ENCODE measurements at places on chromosomes 3 and 15. TPM values are rescaled to one million over a fixed set of nuclear protein-coding genes. Genes with fewer than 3 reads are reported as not detected.
A peak's percentile ranks its signal among the peaks of the same experiment; 100 is the strongest.

RBP2 gene
- total RNA-seq: not detected

CD276 gene
- 178 TPM for total RNA-seq

NRROS gene
- 0.72 TPM for total RNA-seq

TRH gene
- 0.13 TPM for total RNA-seq

MAP6D1 gene
- 6.4 TPM for total RNA-seq

DNA sequence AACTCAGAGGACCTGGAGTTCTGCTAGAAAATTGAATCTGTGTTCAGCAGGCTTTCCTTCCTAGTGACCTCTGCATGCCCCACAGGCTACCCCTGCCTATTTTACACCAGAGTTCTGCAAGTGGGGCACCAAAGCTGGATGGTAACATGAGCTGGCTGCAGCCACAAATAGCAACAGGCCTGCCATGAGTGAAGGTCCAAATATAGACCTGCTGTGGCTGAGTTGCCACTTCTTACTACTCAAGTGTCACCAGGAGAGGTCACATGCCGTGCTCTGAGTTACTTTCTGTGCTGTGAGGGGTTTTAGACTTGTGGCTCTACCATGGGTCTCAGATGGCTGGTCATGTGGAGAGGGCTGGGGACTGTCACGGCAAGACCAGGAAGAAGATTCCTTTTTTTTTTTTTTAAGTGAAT lies at the start of gene FSD2:
Gene FSD2 (minus strand): TSS at position 76 of the 413 bp plus-strand sequence. CDS start 18,679 bp downstream, outside the sequence.
- no peak for DNase-seq

GRCh38 chr3:141105828-141106628 lies 54.9 kb downstream of the SPSB4 start:
- no peak for DNase-seq

DNA sequence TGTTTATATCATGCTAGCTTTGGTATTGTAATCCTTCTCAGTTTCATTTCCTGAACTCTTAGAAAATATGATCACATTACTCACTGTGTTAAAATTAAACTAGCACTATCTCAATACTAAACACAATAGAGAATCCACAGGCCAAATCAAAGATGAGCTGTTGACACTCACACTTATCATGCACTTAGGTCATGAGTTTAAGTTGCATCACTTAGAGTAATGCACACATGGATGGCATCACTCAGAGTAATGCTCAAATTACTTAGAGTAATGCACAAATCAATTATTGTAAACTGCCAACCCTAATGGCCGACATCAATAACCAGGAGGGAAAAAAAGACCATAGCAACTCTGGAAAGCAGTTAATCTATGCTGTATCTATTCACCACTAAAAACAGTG lies 40.0 kb upstream of the MCF2L2 start:
- DNase-seq: no peak

DNA sequence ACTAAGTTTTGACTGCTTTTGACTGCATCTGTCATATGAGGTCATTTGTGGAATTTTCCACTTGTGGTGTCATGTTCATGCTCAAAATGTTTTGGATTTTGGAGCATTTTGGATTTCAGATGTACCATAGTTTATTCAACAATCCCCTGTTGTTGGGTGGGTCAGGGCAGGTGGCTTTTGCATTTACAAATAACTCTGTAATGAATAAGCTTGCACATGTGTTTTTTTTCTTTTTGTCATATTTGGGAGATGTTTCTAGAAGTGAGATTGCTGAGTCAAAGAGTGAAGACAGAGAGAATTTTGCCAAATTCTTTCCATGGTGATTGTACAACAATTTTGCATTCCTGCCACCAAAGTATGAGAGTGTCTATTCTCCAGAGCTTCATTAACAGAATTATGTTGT lies 62.4 kb upstream of the ADPGK start:
- DNase-seq: no peak

- no peak for DNase-seq
These were observed 41.0 kb downstream of the FLNB start for GRCh38 chr3:58049143-58049785.

- DNase-seq: no peak
These were observed 786.6 kb upstream of the DPPA4 start for GRCh38 chr3:110123946-110124345.

GRCh38 chr3:169278092-169278491 lies 385.4 kb downstream of the MECOM start:
- no peak for DNase-seq

GRCh38 chr3:39013289-39013688 lies 38.5 kb downstream of the SCN11A start:
- DNase-seq: no peak

GRCh38 chr3:127462111-127462655 lies 128.3 kb downstream of the TPRA1 start:
- no peak for DNase-seq

DNA sequence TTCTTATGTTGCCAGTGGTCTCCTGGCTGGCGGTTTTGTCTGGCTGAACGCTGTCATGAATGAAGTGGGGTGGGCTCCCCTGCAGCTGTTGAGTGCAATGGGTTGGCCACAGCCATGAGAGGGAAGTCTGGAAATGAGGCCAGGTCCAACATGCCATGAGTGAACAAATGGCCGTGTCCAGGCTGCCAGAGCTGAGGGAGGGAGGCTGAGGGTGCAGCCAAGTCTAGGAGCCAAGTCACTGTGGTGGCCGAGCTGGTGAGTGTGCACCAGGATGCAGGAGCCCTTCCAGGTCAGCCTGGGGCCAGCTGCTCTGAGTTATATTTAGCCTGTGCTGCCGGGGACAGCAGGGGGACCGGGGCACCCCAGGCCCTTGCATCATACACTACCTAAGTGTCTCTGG lies 24.7 kb upstream of the PRR23E start:
- DNase-seq: no peak

DNA sequence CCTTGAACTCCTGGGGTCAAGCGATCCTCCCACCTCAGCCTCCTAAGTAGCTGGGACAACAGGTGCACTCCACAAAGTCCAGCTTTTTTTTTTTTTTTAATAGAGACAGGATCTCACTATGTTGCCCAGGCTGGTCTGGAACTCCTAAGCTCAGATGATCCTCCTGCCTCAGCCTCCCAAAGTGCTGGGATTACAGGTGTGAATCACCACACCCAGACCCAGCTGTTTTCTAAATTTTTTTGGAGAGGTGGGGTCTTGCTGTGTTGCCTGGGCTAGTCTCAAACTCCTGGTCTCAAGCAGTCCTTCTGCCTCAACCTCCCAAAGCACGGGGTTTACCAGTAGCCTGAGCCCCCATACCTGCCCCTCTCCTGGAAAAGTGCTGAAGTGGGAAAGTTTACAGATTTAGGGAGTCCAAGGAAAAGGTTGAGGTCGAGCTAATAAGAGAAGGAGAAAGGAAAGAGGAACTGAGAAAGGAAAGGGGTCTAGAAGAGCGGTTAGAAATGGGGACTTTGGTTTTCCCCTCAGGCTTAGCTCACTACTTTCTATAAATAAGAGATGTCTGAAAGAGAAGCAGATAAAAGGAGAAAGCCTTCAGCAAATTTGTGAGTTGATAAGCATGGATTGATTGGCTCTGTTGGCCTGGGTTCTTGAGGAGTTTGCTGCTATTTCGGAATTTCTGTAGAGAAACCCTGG lies 23.6 kb downstream of the UBE2E1 start:
- DNase-seq: no peak

DNA sequence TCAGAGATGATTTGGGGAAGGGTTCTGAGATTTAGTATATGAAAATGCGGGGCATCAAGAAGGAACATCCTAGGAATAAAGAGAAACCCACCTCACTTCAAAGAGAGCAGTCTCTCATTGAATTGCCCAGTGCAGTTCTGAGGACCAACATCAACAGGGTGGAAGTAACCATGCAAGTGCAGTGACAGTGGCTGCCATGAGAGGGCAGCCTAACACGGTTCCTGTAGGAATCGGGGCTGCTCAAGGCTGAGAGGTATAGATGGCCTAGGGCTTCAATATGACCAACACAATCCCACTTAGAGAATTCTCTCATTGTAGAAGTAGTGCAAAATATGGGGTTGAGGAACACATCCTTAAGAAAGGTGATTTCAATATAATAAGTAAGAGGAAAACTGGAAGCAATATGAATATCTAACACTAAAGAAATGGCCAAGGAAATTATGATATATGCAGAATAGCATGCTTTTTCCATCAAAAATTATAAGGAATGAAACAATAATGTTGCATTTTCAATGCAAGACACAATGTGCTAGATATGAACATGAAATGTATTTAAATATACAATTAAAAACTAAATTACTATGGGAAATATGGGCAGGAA lies 51.1 kb upstream of the ARRDC4 start:
- peak; percentile 73 for DNase-seq

GRCh38 chr15:73493922-73494321 lies 51.0 kb downstream of the REC114 start:
- no peak for DNase-seq

DNA sequence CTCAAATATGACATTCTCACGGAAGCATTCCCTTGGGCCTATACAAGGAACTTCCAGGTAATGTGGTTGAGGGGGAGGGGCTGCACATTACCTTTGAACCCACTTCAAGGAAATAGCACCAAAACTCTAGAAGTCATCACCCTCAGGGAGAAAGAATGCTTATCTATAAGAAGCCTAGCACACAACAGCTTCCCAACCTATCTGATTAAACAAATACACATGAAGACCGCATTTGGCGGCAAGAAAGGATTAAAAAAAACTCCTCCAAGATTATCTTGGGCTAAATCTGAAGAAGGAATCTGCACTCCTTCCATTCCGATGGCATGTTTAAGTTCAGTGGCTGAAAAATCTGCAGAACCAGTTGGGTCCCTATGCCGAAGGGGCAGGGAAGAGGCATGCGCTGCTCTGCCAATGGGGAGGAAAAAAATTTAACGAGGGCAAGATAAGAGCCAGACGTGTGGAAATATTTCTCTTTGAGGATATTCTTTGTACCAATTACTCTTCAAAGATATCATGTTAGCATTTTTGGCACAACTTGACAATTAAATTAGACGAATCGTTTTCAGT lies 82.0 kb upstream of the WNT5A start:
- no peak for DNase-seq

DNA sequence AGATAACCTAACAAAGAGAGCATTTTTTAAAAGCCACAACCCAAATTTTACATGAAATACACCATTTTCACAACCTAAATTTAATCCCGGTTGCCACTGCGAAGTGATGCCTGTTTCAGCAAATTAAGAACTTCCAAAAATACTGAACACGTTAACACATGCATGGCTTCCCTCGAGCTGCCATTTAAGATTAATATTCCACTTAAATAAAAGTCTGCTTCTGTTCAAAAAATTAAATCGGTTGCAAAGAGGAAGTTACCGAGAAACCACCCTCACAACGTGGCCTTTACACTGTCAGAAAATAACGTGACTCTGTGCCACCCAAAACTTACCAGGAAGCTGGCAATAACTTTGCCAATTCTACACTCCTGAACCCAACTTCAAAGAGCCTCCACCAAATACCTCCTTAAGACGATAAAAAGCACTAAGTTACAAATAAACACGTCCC lies 1.2 kb downstream of the TBL1XR1 start:
- no peak for DNase-seq

GRCh38 chr3:140022066-140022770 lies 87.2 kb downstream of the CLSTN2 start:
- no peak for DNase-seq

- no peak for DNase-seq
These were observed 48.2 kb upstream of the MUC4 start for GRCh38 chr3:195859846-195860411.

DNA sequence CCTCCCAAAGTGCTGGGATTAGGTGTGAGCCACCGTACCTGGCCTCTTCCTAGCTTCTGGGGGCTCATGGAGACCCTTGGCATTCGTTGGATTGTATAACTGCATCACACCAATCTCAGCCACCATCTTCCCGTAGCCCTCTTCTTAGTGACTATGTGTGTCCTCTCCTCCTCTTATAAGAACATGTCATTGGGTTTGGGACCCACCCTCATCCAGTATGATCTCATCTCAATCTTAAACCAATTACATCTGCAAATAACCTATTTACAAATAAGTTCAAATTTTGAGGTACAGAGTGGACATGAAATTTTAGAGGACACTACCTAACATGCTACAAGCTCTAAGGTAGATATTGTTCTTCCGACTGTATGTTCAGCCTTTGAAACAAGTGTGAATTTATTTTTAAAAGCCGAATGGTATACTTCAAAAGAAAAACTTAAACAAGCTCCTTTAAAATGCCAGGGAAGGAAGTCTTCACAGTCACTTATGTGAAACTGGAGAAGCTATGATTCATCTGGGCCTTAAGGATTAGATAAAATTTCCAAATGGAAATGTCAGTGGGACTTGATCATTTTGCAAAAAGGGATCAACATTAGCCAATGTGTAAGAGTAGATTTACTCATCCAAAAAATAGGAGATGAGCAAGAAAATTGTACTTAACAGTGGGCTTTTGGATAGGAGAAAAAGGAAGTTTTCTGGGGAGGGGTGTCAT lies 225.7 kb downstream of the MEX3B start:
- no peak for DNase-seq

DNA sequence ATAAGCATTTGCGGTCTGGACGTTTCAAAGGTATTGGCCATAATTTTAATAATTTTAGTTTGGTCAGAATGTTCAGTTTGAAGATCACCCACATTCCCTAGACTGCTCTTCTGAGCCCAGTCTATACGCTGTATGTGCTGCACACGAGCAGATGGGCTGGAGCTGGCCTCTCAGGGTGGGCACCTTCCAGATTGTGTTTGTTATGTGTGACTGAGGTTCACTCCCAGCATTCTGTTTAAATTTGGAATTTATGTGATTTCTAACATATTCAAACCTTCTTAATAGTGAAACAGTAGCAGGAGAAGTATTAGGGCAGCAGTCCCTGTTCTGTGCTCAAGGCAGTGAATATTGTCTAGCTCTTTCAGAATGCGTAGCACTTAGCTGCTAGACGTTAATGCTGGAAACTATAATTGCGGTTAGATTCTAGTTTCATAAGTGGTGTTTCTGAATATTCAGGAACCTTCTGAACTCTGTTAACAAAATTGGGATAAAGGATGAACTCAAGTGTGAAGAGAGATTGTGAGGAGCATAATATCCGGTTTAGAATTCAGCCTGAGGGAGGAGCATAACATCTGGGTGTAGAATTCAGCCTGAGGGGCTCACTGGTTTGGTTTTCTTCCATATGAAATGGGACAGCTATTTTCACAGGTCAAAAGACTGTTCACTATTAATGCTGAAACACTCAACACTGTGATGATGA lies 68.6 kb upstream of the RPL35A start:
- DNase-seq: no peak

Data from mesothelial cell of epicardium (in vitro differentiated cells).